ENCODE measurements at places on chromosomes 13 and 19.

- DNase-seq = no peak
Observed at GRCh38 chr13:50843257-50844083, at the start of gene DLEU7. TSS of gene DLEU7 (minus strand) at chr13:50843692. CDS start at chr13:50843646, 46 bp downstream.

- no peak for DNase-seq
Observed at GRCh38 chr19:41925208-41926003, 2.8 kb downstream of the ERFL start.

DNA sequence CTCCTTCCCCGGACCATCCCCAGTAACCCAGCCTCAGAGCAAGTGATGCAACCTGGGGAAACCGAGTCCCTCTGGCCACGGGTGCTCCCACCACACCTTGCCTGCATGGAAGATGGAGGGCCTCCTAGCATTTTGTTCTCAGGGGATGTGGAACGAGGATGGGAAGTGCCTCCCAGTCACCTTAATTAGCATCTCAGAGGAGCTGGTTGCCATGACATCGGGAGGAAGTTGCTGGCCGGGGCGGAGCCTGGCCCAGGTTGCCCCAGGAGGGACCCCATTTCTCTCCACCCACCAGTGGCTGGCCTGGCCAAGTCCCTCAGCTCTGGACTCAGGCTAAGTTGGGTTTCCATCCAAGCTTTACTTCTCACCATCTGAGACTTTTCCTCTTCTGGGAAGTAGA is 24.1 kb upstream of the PTPRS start:
- no peak for DNase-seq

GRCh38 chr13:22893204-22893603 is 287.6 kb upstream of the SGCG start:
- DNase-seq = no peak

GRCh38 chr13:101398191-101398590 is 18.1 kb downstream of the NALCN start:
- DNase-seq = no peak

GRCh38 chr13:97325738-97326137 is 103.6 kb downstream of the MBNL2 start:
- DNase-seq = no peak

GRCh38 chr13:109790942-109791605 is 4.7 kb upstream of the IRS2 start:
- DNase-seq = no peak

GRCh38 chr13:35681685-35682084 is 205.2 kb upstream of the MAB21L1 start:
- DNase-seq = no peak

GRCh38 chr19:9828551-9829063 is 889 bp downstream of the UBL5 start:
- no peak for DNase-seq

DNA sequence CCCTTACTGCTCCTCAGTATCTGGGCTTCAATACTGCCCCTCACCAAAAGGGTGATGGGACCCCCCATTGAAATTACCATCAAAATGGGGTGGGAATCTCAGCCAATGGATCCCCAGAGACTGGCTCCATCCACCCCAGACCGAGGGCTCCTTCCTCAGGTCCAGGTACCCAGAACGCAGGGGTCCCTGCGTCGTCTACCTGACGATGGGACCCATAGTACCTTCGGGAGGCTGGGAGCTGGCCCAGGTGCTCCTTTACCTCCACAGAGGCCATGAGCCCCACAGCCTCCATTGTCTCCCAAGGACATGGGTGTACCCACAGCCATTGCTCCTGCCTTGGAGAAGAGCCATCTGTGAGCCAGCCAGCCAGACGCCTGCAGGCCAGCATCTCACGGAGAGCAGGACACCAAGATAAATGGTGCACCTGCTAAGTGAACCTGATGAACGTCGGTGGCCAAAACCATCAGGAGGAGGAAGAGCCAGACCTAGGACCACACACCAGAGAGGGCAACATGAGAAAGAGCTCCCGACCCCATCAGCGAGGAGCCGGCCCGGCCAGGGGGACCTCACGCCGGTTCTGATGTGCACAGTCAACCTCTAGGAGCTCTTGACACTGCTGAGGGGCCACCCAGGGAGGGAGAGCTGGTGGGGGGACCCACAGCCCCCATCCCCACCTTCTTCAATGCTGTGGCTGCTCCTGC is 156.8 kb upstream of the SOX1 start:
- DNase-seq = no peak

All from stimulated activated CD8-positive, alpha-beta memory T cell treated with anti-CD3 and anti-CD28 coated beads, Interleukin-15, amount 100 ng/mL, for 48 hours (primary cell).